Activated CD8-positive, alpha-beta memory T cell treated with anti-CD3 and anti-CD28 coated beads for 4 hours (primary cell): ENCODE measurements at places on chromosomes 7 and 10.

DNA sequence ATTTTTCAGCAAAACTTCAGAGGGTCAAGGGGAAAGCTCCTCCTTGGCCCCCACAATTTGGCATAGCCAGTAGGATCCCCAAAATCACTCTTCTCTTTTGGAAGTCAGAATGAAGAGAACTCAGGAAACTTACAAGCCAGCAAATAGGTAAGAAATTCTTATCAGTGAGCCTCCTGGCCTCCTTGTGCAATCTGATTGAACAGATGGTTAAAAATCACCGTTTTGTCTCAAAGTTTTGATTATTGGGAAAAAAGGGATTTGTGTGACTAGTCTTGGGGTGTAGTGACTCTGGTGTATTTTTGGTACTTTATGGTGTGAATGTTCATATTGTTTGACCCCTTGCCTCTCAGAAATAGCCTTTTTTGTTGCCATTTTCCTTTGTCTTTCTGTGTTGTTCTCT is 56.2 kb downstream of the HTR7 start:
- DNase-seq = no peak

GRCh38 chr10:44834131-44834530 is 77.0 kb upstream of the TMEM72 start:
- DNase-seq = no peak

- DNase-seq = no peak
Measured at GRCh38 chr10:48501787-48502771, 102.8 kb downstream of the ARHGAP22 start.

- DNase-seq = no peak
Measured at GRCh38 chr7:23371654-23372053, 72.5 kb downstream of the MALSU1 start.
